ENCODE measurements at places on chromosomes 13 and 19.

DNA sequence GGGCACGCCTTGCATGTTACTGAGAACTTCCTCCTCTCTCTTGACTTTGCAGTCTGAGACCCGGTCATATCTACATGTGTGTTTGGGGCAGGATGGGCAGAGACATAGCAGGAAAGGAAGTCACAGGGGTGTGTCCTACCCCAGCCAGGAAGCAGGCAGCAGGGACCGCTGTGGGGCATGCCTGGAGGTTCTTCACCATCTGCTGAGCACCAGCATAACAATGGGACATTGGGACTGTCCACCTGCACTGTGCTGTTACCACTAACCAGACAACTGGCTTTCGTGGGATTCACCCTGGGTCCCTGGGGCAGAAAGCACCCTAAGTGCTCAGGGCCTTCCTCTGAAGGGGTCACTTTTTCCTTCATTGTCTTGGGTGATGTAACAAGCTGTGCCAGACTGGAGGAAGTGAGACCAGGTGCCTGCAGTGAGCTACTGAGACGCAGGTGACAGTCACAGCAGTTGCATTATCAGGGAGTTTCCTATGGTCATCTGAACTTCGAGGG is 2.6 kb upstream of the HAUS5 start:
- no peak for DNase-seq

DNA sequence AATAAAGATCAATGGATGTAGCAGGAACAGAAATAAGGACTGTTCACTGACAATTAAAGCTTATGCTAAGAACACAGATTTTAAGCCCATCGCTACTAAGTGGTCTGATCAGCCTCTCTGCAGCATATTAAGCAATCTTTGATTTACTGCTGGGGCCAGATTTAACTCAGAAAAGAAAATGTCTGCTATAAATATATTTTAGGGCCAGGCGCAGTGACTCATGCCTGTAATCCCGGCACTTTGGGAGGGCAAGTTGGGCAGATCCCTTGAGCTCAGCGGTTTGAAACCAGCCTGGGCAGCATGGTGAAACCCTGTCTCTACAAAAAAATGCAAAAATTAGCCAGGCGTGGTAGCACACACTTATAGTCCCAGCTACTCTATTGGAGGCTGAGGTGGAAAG is 43.0 kb downstream of the METTL21C start:
- DNase-seq: no peak

DNA sequence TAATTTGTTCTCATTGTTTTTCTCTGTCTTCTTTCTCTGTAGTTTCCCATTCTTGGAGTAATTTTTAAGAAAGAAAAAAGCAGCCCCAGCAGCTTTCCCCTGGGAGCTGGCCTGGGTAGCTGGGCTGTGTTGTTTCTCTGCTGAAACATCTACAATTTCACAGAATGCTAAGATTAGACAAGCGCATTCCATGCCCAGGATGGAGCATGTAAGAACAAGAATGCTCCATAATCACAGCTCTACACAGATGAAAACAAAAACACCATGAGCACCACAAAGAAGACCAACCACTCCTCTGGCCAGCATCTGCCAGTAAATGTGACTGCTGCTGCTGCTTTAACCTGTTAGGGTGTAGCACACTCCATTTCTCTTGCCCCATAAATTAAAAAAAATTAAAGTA is 239.2 kb upstream of the SLITRK1 start:
- no peak for DNase-seq

- DNase-seq: no peak
Observed at GRCh38 chr13:20090349-20090748, 70.5 kb downstream of the GJA3 start.

DNA sequence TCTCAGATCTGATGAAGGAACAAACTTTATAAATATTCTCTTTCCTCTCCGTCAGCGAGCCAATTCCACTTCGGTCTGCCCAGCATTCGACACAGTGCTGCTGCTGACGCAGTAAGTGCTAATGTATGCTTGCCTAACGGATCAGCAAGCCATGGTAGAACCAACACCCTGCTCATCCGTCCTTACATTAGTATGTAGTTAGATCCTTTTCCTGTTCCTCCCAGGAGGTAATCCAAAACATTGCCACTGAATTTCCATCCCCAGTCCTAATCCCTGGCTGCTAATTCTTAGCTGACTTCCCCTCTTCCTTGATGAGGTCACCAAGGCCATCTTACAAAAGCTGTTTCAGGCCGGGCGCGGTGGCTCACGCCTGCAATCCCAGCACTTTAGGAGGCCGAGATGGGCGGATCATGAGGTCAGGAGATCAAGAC is 88.0 kb downstream of the STARD13 start:
- no peak for DNase-seq

Data from bone marrow (tissue), 2 donors.